HS-5 (cell line): ENCODE measurements at places on chromosomes 6 and 20.
A peak's percentile ranks its signal among the peaks of the same experiment; 100 is the strongest.

GRCh38 chr6:119446609-119447008 is 97.0 kb upstream of the MAN1A1 start:
- no peak for DNase-seq

DNA sequence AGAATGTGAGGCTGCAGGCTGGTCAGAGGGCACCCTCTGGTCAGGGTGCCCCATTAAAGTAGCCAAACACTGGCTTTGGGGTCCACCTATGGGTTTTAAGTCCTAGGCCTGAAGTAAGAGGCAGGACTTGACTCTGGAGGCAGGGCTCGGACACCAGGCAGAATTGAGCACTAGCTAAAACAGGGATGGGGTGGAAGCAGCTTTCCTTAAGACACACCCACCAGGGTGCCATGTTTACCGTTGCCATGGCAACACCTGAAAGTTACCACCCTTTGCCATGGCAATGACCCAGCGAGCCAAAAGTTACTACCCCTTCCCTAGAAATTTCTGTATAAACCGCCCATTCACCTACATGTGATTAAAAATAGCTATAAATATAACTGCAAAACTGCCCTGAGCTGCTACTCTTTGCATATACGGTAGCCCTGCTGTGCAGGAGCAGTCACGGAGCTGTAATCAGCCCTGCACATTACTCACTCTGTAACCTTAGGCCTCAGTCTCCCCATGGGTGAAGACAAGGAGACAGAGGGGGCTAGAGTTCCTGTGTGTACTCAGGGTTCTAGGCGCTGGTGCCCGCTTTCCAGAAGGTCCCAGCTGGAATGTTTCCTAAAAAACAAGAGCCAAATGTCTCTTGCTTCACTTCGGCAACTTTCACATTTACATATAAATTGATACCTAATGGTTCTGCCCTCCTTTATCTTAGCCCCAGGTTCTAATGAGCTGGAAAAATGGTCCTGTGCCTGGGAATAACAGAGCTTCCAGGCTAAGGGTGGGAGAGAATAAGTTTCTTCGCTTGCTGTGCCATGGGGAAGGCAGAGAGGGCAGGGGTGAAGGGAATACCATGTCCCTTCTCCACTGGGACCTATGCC is 27.2 kb upstream of the SRSF6 start:
- DNase-seq: no peak

DNA sequence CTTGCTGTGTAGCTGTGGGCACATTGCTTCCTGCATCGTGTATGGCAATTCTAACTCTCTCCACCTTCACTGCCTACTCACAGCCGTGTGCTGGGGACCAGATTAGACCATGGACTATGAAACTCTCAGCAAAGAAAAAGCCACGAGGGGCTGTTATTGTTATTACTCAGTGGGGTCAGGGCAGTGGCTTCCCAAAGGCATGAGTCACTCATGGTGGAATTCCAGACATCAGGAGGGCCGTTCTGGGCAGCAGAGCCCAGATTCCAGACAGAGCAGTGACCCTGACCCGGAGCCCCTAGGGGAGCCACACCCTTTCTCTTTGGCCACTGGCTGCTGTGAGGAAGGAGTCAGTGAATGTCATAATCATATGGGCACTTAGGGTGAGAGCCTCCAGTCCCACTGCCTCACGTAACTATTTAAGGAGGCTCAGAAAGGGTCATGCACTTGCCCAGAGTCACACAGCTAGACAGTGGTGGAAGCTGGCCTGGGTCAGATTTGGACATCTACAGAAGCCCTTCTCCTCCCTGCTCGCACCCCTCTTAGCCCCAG is 22.2 kb upstream of the CCN5 start:
- DNase-seq: peak; percentile 100

DNA sequence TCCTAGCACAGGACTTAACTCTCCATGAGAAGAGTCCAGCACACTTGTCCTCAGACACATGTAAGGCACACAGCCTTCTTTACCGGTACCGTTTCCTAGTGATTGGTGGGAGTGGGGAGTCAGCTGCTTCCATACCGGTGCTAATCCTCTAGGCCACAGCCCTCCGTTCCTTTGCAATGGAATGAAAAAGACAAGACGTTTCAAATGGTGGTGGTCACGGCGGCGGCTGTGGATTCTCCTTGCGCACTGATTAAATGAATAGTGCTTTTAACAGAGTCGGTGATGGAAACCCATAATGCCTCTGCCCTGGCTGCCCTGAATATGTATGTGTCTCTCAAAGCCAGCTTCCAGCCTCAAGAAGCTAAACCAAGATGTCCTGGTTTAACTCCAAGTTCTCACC is 34.8 kb upstream of the GABRR1 start:
- no peak for DNase-seq

GRCh38 chr20:58584881-58585752 is 66.0 kb upstream of the STX16 start:
- DNase-seq: no peak

DNA sequence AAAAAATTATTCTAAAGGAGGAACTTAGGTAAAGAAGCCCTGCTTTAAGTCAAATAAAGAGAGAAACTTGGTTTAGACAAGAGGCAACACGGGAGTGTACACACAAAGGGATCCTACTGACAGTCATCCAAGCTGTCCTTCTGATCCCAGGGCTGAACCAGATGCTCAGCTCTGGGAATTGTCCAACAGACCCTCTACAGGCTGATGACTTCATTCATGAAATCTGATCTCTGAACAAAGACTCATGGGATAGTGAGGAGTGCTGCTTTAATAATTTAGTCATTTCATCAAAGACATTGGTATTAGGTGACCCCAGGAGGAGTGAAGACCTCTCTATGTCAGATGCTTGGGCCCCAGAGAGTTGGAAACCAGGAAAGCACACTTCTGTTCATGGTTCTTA is 65.6 kb upstream of the ARMH2 start:
- no peak for DNase-seq

DNA sequence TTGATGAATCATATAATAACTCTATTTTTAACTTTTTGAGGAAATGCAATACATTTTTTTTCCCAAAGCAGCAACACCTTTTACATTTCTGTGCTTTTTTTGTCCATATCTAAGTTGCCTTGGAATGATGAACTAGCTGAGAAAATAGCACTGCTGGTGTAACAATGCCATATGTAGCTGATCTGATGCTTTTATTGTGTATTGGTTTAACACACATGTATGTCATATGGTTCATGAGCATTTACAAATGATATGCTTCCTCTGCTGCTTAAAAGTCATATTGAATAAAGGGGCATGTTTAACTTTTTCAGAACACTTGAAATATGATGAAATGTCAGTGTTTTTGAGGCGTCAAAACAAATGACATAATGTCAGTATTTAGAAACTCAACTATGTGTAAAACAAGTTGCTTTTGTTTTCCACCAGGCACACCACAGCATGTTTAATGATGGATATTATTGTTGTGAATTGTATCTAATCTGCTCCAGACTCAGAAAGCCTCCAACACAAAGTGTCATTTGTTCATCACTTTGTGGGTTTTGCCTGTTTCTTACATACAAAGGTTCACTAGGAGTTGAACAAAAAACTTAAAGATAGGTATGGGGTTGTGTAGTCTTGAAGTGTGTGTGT is 775.8 kb upstream of the FLRT3 start:
- peak; percentile 8 for DNase-seq

DNA sequence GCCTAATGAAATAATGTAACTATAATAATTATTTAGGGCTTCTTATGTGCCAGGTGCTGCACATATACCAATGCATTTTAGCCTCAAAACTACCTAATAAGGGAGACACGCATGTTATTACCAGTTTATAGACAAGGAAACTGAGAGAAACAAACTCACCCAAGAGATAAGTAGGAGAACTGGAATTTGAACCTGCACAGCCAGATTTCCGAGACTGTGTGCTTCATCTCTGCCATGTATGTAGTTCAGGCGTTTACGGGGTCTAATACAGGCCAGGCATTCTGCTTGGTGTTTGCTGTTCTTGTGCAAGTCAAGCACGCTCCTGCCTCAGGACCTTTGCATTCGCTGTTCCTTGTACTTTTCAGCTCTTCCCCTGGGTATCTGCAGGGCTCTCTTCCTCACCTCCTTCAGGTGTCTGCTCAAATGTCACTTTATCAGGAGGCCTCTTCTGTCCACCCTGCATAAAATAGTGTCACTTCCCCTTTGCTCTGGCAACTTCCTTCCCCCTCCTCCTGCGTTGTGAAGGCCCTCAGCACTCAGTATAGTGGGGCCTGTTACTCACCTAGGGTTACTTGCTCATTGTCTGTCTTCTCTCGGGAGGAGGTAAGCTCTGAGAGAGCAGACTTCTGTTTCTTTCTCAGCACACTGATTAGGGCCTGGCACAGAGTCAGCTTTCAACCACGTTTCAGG is 6.1 kb upstream of the NSFL1C start:
- DNase-seq: no peak

DNA sequence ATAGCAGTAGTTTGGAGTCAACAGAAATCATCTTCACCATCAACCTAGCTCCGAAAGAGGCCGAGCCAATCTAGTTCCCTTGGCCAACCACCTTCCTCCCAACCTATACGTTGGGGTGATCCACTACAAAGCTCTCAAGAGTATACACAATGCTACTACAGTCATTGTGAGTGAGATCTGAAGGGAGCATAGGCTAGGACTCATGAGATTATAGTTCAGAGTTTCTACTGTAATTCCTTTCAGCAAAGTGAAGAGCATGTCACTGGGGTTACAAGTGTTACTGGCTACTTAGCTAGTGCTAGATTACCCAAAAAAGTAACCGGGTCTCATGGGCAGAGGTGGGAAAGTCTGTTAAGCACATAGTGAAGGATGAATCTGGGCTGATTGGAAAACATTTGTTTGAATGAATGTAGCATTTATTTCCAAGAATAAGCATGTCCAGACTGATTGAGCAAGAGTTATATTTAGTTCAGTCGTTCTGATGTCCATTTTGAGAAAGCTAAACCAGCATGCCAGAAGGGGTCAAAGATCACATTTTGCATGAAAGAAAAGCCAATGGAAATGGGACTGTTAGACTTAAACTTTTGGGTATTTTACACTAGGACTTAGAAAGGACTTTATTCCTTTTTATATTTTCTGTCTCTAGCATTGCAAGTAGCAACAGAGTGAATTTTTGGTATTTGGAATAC is 10.5 kb upstream of the ESR1 start:
- DNase-seq: no peak

- DNase-seq: no peak
Measured at GRCh38 chr20:20075032-20075431, 22.7 kb downstream of the CFAP61 start.

DNA sequence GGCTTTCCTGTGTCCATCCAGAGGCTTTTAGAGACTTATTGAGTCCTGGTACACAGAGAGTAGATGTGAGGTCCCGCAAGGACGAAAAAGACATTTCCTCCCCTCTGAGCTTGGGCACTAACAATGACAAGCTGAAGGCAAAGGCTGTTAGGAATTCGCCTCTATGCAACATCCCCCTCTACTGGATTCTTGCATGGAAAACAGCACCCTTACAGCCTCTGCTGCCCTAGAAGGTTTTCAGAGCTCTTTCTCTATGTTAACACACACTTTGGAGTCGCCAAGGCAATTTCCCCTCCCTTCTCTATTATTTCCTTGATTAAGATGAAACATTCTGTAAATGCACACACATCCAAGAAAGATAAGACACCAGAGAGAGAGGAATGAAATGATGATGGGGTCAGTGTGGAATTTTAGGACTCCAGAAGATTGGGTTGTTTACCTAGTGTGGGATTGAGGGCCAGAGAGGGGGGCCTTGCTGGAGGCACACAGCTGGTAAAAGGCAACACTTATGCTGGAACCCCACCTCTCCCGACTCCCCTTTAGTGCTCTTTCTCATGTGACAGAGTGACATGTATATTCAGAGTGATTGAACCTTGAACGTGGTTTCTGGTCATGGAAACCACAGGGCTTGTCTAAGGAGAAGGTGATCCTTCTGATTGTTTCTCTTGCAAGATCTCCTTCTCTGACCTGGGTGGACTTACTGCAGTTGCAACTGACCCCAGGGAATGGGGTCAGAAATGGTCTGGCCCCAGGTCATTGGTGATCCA is 300.7 kb downstream of the CLIC5 start:
- DNase-seq: peak; percentile 73

DNA sequence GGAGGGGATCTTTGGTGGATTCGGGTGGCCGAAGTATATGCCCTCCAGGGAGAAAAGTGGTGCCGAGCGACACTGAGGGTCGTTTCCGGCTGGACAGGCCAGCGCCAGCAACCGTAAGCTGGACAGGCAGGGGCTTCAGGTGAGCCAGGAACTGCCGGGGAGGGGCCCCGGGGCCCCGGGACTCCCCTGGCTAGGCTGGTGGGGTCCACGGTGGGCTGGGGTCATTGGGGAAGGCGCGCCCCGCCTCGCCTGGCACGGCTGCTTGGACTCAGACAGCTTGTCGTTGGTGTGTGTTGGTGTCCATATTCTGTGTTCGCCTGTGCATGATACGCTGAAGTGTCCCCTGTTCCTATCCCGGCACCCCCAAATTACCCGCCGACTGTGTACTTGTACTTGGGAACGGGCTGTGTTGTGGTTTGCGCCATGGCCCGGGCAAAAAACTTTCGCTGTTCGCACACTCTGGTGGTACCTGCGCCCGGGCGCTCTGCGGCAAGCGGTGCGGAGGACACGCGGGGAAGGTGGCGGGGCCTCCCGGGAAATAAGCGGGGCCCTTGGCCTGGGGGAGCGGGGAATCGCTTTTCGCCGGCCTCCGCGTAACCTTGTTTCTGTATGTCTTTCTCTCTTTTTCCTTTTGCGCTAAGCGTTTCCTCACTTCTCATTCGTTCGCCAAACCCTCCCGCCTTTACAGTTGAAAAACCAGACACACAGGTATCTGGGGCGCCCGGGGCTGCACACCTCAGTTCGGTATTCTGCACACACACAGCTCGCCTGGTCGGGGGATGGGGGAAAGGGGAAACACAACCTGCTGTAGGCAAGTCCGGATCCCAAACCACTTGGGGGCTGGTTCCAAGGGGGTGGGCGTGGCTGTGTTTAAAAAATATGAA is 3.2 kb downstream of the GNAS start:
- no peak for DNase-seq

- no peak for DNase-seq
Measured at GRCh38 chr6:27977387-27977786, 20.3 kb downstream of the OR2B6 start.

GRCh38 chr20:14826543-14827313 is 489.3 kb upstream of the FLRT3 start:
- DNase-seq: no peak

- no peak for DNase-seq
Measured at GRCh38 chr20:20864351-20865096, 152.1 kb upstream of the RALGAPA2 start.

GRCh38 chr6:40532349-40533000 is 54.7 kb downstream of the LRFN2 start:
- DNase-seq: no peak

DNA sequence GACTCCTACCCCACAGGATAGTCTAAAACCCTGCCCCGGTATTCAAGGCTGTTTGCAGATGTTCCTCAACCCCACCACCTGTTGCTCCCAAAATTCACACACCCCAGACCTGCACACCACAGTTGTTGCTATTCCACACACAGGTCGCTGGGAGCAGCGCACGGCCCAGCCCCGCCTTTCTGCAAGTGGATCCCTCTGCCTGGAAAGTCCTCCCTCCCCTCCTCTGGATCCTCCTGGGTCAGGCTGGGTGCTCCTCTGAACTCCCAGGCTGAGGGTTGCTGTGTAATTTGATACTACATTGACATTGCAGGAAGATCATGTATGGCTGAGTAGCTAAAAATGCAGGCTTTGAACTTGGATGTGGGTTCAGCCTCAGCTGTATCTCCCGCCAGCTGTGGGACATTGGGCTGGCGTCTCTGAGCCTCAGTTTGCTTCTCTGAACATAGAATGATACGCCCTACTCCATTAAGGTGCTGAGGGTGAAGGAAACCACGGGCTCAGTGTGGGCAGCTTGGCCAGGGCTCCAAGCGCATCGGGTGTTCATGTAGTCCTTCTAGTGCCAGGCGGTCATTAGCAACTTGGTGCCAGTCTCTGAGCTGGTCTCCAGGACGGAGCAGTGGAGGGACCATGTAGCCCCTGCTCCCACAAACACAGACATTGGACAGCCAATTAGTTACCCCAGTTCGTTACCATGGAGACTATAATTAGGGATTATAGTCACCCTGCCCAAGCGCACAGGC is 13.9 kb upstream of the CCN5 start:
- no peak for DNase-seq
